ENCODE measurements at places on chromosomes 5 and 9.

GRCh38 chr9:92440751-92441046 lies 16.4 kb upstream of the OMD start:
- no peak for DNase-seq

DNA sequence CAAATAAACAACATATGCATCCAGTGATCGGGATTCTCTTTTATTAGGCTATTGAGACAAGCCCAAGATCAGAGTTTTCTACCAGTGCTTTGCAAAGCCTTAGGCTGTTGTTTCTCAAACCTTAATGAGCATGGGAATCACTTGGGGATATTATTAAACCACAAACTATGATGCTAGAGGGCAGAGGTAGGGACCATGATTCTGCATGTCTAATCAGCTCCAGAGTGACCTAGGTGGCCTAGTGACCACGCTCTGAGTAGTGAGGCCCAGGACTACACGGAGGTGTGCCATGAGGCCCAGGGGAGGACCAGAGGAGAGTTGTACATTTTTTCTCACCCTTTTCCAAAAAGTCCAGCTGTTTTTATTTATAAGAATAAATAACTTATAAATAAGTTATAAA lies 298.5 kb upstream of the TLE4 start:
- no peak for DNase-seq

DNA sequence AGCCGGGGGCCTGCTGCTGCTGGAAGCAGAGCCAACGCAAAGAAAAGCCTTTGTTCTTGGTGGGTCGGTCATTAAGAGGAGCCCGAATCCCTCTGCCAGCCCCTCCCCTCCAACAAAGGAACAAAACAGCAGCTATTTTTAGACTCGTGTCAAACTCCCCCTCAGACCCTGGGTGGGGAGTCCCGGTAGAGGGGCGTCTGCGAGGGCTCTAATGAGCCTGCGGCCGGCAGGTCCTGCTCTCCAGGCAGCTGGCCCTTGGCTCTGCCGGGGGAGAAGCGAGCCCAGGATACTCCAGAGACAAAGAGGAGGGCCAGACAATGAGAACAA lies 114.0 kb downstream of the LHX2 start:
- no peak for DNase-seq

DNA sequence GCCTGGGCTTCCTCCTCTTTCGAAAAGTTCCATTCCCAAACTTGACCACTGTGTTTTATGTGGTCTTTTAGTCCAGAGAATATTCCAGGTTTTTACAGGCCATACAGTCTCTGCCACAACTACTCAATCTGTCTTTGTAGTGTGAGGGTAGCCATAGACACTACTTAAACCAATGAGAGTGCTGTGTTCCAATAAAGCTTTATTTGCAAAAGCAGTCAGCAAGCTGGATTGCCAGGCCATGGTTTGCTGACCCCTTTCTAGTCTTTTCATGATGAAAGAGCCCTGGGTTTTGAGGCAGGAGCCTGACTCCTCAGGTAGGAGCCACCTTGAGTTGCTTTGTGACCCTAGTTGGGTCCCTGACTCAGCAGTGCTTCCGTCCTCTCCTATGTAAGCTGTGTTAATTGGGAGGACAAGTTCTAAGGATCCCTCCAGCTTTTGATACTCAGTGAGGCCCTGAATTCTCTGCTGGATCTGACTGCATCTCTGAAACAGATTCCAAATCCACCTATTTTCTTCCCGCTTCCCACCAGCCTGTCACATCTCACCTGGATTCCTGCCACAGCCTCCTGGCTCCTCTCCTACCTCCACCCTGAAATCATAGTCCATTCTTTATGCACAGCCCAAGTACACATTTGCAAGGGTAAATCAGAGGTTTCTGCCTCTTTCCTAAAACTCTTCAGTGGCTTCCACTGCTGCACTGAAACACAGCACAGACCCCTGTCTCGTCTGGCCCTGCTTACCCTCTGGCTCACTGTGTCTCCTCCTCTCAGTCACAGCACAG lies 13.5 kb downstream of the GALNT10 start:
- no peak for DNase-seq

- DNase-seq, result no peak
Measured at GRCh38 chr5:17436761-17437221, 61.2 kb upstream of the TAF11L2 start.

- DNase-seq, result no peak
Measured at GRCh38 chr9:99896119-99896518, 10.3 kb upstream of the STX17 start.

GRCh38 chr5:121426153-121426552 lies 425.5 kb upstream of the FTMT start:
- no peak for DNase-seq

GRCh38 chr5:78586251-78586650 lies 62.3 kb downstream of the LHFPL2 start:
- no peak for DNase-seq

DNA sequence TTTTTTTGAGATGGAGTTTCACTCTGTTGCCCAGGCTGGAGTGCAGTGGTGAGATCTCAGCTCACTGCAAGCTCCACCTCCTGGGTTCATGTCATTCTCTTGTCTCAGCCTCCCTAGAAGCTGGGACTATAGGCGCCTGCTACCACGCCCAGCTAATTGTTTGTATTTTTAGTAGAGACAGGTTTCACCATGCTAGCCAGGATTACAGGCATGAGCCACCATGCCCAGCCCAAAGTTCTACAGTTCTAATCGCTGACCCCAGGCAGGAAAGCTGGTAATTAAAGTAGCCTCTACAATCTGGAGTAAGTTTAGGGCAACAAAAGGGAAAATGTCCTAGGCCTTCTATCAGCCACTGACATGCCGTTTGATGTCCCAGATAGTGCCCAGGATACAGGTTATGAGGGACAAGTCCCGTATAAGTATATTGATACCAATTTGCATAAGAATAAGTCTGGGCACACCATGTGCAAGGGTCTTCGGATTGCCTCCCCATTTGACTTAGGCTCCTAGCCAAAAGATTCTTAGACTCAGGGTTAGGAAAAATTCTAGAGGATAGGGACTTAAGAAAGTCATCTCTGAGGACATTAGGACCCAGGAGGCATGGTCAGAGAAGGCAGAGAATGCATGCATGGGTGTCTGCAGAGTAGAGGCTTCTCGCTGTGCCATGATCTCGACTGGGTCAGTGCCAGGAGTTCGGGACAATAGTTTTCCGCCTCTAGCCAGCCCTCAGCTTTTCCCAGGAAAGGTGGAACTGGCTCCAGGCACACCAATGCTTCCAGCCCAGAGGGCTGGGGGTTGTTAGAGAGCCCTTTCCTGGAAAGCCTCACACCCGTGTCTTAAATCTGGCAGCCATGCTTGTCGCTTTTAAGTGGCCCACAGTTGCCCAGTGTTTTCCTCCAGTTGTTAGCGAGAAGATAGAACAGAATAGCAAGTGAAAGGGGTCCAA lies 1111.1 kb downstream of the TAF11L14 start:
- no peak for DNase-seq

GRCh38 chr5:113330533-113331208 lies 104.1 kb downstream of the TSSK1B start:
- no peak for DNase-seq

GRCh38 chr5:18091142-18091541 lies 456.9 kb downstream of the TAF11L14 start:
- no peak for DNase-seq
